KBM-7 (cell line): ENCODE measurements at places on chromosomes 1 and 21.

DNA sequence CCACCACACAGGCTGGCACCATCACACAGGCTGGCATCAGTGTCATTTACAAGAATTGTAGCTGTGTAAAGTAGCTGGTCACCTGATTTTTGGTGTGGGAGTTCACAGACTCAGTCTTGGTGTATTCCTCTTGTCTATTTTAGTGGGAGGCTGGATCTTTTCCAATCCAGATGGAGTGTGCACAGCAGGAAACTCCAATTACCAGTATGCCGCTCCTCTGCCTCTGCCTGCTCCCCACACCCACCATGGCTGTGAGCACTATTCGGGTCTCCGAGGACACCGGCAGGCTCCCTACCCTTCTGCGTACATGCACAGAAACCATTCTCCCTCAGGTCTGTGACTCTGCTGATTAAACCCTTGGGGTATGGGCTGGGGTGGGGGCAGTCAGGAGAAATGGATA is 24.2 kb downstream of the TBX19 start:
- DNase-seq, result no peak

DNA sequence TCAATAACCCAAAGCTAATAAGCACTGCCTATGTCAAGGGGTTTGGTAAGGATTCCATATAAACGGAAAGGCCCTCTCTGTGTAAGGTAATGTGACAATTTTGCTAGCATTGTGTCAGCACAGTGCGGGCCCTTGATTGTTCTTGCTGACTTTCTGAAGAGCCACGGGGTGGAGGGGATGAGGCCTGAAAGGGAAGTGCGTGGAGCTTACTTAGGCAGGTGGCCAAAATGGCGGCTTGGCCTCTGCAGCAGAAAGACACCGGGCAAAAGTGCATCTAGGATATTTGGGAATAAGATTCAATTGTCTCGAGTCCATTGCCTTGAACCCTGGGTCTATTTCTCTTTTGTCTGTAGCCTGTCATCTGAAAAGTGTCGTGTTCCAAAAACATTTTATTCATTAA is 114.3 kb downstream of the TGFB2 start:
- no peak for DNase-seq

- peak; percentile 37 for DNase-seq
These were observed 114.4 kb downstream of the PIK3R3 start for GRCh38 chr1:46017876-46018503.

DNA sequence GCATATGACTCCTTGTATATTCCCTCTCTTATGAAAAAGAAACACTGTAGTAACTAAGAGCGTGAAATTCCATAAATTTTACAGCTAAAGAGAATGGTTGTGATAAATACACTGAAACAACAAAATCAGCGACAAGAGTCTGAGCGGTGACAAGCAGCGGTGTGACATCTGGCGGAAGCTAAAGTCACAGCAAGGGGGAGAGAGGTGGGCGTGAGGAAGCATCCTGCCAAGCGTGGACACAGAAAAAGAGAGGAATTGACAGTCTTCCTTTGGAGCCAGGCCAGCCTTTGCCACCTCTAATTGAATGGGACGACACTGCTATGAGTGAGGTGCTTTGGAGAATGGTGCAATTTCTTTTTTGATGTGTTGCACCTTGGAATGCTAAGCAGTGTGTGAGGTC is 25.9 kb downstream of the PSMB2 start:
- no peak for DNase-seq

DNA sequence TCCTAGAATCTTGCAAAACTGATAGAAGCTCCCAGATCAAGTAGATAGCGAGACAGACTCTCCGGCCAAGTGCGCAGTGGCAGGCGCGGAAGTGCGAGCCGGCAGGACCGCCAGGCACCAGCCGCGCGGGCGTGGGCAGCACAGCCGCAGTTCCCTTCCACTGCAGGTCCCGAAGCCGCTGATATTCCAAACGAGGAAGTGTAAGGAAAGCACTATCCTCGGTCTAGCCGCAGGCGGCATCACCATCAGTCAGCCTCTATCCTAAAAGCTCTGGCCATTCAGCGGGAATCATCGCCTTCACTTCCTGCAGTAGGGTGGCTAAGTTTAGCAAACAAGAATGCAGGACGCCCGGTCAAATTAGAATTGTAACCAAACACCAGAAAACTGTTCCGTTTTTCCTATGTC is 710 bp downstream of the GLRX2 start:
- DNase-seq, result peak; percentile 62

DNA sequence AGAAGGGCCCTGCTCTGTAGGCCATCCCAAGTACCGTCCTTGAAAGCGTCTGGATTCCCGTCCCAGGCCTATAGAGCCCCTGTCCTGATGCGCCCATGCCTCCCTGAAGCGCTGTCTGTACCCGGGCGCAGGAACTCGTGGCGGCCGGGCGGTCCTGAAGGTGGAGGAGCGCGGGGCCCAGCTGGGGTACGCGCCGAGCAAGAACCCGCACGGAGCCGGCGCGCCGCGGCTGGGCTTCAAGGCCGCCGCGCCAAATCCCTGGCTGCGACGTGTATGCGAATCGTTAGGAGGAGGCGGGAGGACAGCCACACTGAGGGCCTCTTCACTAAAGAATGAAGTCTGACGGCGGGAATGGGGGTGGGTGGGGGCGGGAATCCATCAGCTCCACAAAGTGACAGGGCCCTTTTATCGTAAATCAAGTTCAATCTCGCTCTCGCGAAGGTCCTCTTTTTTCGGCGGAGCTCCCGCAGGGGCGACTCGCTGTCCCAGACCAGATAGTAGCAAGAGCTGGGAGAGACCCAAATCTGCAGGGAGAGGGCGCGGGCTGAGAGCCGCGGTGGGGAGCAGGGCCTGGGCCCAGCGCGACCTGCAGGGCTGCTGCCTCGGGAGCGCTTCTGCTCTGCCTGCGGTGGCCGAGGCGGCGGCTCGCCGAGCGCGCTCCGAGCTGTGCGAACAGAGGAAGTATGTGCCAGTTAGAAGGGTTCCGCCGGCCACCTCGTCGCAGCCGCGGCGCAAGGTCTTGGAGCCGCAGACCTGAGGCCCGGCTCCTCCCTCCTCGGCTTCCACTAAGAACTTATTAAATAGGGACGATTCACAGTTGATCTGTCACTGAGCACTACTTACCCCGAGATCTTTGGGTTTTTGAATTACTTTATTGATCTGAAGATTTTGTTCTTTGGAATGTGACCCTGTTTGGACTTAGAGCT is 10.4 kb downstream of the BARHL2 start:
- DNase-seq, result peak; percentile 71

DNA sequence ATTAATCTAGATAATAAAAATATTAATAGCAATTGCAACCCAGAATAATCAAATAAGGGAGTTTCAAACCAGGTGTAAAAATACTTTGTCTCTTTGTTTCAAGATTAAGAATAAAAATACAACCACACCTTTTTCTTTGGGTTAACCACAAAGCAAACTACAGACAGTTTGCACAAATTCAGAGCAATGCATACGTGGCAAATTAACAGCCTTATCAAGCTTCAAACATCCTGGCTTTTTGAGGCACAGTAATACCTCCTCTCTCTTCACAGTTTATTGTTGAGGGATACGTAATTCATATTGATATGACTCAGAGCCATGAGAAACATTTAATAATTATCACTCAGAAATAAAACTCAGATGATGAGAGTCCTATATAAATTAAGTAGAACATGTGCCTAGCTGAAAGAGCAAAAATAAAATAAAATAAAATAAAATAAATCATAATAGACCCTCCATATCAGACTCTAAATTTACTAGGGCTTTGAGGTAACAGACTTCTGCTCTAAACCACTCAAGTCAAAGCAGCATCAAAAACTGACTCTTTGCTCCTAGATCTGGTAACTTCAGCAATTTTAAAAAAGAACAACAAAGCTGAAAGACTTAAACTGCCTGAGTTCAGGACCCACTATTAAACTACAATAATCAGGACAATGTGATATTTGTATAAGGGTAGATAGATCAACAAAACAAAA is 11.4 kb downstream of the EDEM3 start:
- no peak for DNase-seq

DNA sequence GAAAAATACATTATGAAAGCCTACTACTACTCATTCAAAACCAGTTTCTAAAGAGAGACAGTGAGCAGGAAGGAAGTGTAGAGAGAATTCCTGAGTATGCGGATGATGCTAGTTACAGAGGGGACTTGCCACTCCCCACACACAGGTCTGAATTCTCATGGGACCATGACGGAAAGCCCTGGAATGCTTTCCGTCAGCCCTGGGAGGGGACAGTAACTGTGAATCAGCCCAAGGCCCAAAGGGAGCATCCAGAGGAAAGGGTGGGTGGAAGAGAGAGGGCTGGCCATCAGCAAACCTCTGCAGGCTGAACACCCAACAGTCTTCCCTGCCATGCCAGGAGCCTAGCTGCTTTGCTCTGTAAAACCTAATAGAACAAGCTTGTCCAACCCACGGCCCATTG is 36.4 kb downstream of the RCSD1 start:
- DNase-seq, result no peak

- no peak for DNase-seq
These were observed 29.3 kb downstream of the CRYZ start for GRCh38 chr1:74703386-74704182.

- DNase-seq, result no peak
These were observed 12.6 kb upstream of the JUN start for GRCh38 chr1:58796416-58796815.

DNA sequence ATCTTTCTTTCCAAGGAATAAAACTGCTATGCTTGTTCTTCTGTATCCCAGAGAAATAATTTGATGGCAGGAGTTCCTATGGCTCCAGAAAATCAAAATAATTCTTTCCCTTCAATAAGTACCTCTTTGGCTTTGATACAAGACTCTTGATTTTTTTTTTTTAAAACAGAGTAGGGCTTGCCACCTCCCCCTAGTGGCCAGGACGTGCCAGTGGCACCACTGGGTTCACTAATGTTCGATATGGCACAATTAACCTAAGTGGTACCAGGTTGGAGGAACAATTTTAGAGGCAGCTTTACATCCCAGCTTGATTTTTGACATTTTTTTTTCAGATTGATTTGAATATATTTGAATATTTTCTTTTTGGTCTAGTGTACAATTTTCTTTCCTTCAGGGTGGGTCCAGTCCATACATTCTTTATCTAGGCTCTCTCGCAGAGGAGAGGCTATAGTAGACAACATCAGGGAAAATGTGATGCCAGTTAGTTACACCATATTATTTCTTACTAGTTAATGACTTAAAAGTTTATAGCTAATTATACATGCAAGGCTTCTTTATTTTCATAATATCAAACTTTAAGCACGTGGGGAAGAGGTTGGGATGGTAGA is 330.9 kb downstream of the S1PR1 start:
- DNase-seq, result peak; percentile 67

DNA sequence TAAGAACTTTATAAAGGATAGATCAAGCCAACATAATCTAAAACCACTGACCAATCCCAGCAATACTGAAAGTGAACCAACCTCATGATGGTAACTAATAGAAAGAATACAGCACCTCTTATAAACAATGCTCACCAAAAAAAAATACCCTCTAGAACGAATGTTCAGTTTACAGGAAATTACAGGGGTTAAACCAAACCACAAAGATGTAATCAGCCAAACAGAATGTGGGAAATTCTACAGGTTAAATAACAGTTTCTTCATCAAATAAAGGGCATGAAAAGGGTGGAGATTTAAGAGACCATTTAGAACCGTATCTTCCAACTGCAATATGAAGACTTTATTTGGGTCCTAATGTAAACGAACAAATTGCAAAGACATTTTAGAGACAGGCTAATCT is 30.4 kb downstream of the ARID4B start:
- DNase-seq, result peak; percentile 9

DNA sequence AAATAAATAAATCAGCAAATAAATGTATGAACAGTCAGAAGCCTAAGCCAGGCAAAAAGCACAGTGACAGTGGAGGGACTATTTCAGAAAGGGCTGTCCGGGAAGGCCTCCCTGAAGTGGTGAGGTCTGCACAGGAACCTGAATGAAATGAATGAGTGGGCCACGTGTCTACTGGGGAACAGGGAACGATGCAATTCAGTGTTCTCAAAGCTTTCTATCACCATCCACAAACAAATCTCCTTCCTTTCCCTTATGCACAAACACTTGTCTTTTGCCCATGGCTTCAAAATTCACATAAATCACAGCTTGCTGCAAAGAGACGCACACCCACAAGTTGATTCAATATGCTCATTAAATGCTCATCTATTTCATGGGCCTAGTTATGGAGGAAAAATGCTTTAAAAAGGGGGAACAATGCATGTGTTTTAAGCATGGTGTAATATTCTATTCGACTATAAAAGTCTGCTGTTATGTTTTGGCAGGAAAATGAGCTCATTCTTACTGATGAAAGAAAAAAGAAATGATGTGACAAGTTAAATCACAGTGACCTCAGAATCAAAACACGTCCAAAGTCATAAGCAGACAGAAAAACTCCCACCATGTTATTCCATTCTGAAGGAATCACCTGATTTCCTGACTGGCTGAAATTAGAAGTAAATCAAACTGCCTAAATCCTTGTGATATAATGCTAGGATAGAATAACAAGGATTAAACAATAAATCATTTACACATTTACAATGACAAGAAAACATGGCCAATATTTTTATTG is 21.6 kb downstream of the URB1 start:
- no peak for DNase-seq

GRCh38 chr1:161076410-161076809 is 6.7 kb upstream of the ARHGAP30 start:
- no peak for DNase-seq

GRCh38 chr21:39915881-39916280 is 48.6 kb downstream of the PCP4 start:
- DNase-seq, result no peak

DNA sequence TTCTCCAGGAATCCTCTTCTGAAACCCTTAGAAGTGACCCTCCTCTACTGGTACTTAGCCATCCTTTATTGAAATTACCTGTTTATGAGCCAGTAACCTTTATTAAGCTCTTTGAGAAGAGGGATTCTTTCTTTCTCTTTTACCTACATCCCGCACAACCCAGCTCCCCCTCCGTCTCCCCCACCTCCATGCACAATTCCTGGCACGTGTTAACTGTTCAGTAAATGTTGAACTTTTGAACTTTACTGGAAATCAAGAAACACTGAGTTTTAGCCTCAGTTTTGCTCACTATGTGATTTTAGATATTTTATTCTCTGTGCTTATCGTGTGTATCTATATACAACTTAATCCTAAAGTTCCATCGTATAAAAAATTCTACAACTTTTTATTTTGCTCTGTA is 1.8 kb downstream of the TMED5 start:
- DNase-seq, result no peak

DNA sequence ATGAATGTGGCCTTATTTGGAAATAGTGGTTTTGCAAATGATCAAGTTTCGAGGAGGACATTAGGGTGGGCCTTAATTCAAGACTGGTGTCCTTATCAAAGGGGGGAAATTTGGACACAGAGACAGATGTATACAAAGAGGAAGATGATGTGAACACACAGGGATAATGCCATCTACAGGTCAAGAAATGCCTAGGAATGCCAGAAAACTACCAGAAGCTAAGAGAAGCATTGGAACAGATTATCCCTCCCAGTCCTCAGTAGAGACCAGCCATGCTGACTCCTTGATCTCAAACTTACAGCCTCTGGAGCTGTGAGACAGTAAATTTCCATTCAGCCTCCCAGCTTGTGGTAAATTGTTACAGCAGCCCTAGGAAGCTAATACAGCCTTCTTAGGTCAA is 151.4 kb downstream of the PTGER3 start:
- peak; percentile 12 for DNase-seq
